H1 (cell line): ENCODE measurements at places on chromosomes 1 and 21. TPM values are rescaled to one million over a fixed set of nuclear protein-coding genes. Genes with fewer than 3 reads are reported as not detected.
A peak's percentile ranks its signal among the peaks of the same experiment; 100 is the strongest.

The CHODL gene
- 0.16 and 0.39 TPM in 2 replicates for polyA plus RNA-seq

The MATN1 gene
- 0.11 and 0.12 TPM in 2 replicates for polyA plus RNA-seq

The LHX8 gene
- 0.25 and 0.50 TPM in 2 replicates for polyA plus RNA-seq

The TCHH gene
- 0.02 and 0.03 TPM in 2 replicates for polyA plus RNA-seq

The CLDN19 gene
- 17.2 and 27.8 TPM in 2 replicates for polyA plus RNA-seq

The NDUFS5 gene
- polyA plus RNA-seq = 432 and 835 TPM in 2 replicates

The RAB4A gene
- polyA plus RNA-seq = 13.3 and 16.7 TPM in 2 replicates

The CASZ1 gene
- polyA plus RNA-seq = 4.4 and 5.9 TPM in 2 replicates

The POMGNT1 gene
- 28.0 and 32.2 TPM in 2 replicates for polyA plus RNA-seq

DNA sequence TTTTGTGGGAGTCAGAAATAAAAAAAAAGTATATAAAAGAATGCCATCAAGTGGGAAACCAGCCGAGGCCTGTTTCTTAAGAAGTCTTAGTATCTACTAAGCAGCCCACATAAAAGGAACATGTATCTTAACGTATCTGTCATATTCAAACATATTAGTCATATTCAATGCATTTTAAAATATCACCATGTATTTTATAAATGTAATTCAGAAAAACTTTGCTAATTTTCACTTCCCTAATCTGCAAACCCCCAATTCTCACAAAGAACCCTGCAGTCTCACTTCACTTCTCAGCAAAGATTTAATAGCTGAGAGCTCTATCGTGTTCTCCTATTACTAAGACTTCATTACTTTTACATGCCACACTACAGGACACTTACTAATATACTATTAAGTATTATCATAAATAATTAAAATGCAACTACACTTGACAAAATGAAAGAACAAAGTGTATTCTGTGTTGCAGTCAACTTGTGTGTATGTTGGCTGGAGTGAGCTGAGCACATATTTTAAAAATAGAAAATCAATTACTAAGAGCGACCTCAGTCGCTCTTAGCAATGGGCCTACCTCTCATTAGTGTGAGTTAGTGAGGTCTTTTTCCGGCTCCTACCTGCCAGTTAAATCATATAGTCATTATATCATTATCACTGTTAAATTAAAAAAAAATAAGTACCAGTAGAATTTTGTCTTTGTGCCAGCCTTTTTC is 484.3 kb downstream of the LMO4 start:
- no peak for DNase-seq

DNA sequence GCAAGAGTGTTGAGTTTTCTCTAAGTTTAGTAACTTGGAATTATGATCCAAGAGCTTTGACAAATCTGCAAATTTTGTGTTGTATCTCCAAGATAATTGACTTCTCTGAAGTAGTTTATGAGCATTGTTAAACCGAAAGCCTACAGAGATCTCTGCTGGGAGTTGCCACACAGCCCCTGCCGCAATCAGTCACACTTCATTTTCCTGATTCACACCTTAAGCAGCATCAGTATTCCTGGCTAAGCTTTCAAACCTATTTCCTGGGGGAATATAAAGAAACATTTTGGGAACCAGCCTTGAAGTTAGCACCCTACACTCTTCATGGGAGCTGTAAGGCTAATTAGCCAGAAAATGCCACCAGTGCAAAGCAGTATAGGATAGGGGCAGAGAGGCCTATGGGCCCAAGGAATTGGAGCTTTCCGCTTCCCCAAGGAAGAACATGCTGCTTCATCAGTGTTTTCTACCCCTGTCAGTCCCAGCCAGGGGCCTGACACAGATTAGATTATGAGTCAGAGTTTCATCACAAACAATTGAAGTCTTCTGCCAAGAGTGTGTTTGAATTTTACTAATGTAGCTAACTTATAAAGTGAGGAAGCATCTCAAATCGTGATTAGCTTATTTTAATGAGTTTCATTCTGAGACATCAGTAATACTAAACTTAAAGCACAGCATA is 23.2 kb upstream of the CACYBP start:
- no peak for DNase-seq

DNA sequence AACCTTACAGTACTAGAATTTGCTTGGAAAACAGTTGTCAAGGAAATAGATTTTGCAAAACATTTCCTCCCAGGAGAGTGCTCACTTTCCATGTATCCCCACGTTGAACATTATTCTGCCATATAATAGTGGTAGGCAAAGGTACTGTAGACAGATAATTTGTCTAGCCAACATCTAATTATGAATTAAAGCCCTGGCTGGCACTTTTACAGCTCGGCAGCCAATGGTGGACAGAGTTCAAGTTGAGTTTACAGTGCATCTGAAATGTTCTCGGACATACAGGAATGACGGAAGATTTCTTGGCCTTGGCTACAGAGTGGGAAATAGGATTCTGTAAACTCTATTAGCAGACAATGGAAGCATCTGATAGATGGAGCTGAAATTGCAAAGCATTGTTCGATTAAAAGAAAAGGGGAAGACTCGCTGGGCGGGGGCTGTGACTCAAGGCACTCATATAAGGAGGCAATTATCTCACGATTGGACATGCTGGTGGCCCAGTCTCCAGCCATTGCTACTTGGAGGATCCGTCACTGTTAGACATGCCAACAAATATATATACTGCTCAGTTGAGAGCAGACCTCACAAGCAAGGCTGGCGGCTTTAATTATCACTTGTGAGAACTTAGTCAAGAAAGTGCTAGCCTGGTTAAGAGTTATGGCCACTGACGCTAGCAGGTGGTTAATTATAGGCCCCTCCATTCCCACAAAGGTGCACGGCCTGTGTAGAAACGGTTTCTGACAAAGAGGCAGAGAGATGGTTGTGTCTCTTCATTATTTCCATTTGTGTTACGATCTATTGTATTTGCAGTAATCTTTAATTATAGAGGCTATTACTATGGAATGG is 48.0 kb downstream of the MAN1C1 start:
- DNase-seq = no peak

DNA sequence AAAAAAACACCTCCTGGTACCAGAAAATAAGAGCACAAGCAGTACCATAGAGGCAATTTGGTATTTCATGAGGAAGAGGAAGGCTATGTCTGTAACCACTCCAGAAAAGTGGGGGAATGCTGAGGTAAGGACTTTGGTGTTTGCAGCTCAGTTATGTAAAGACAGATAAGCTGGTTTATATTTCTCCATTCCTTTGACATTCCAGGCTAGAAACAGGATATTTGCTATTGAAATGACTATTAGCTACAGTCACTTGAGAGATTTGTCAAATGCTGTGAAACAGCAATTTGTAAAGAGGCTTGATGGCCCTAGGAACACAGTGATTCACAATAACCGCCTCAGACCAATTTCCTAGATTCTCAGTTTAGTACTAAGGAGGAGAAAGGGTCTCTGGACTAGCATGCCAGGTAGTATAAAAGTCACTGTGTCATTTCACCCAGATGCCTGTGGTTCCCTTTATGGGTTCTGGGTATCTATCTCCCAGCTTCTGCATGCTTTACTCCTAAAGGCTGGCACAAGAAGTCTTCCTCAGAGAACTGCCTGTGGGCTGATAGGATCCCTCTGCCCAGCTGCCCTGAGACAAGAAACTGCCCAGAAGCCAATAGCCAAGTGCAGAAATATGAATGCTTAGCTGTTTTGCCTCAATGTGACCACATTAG is 80.5 kb downstream of the VCAM1 start:
- no peak for DNase-seq

DNA sequence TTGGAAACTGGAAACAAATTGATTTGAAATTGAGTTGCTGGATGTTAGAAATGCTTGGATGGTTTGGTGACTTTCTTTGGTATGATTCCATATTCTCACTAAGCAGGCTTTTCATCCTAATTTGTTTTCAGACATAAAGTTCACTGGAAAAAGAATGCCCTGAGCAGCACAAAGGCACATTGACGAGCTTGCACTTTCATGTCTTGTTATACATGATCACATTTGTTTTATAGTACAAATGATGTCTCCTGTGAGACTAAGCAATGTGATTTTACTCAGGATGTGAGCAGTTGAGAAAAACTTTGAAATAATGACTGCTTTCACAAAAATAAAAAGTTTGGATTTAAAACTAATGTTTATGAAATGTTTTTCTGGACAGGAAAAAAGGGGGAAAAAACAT is 63.6 kb downstream of the KCNT2 start:
- DNase-seq = no peak

GRCh38 chr1:102732927-102733326 is 375.4 kb downstream of the COL11A1 start:
- no peak for DNase-seq

DNA sequence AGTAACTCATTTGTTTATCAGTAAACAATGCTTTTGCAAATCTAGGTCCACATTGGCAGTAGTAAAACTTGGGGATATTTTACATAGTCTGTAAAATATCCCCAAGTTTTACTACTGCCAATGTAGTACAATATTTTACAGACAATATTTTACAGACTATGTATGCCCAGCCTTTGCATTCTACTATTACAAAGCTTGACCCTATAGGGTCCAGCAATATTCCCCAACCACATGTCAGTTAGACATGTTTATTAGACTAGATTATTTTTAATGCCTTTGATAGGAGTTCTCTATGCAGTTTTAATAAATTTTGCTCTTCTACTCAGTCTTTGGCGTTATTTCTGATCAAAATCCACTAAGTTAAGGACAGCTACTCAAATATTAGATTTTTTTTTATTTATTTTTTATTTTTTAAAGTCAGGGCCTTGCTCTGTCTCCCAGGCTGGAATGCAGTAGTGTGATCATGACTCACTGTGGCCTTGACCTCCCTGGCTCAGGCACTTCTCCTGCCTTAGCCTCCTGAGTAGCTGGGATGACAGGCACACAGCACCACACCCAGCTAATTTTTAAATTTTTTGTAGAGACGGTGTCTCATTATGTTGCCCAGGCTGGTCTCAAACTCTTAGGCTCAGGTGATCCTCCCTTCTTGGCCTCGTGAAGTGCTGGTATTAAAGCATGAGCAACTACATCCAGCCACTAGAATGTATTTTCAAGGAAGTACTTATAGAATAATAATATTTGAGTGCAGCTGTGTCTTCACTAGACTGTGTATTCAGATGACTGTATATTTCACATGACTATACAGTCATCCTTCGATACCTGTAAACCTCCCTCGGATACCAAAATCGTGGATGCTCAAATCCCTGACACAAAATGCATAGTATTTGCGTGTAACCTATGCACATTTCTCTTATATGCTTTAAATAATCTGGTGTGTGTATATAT is 19.8 kb downstream of the MIER1 start:
- no peak for DNase-seq

GRCh38 chr1:153535242-153536011 is at the start of gene S100A6:
Gene S100A6 (minus strand): TSS chr1:153535991. CDS start chr1:153535339, 652 bp downstream.
- DNase-seq = no peak

GRCh38 chr1:231629132-231629531 is 2.5 kb downstream of the DISC1 start:
- DNase-seq = no peak

DNA sequence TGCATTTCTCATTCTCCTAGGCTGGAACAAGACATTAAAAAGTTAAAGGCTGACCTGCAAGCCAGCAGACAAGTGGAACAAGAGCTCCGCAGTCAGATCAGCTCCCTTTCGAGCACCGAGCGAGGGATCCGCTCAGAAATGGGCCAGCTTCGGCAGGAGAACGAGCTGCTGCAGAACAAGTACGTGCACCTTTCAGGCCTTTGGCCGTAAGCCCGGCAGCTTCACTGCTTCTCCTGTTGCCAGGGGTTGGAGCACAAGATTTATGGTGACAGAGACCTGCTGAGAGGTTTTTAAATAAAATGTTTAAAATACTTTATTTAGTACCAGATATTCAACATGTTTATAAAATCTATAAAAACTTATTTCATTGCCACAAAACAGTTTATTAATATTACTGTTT is 53.4 kb downstream of the MACO1 start:
- DNase-seq = no peak

- DNase-seq = no peak
Observed at GRCh38 chr1:228988664-228989063, 253.4 kb downstream of the RHOU start.

GRCh38 chr1:93701629-93702028 is 20.0 kb upstream of the BCAR3 start:
- DNase-seq = no peak

GRCh38 chr1:30764396-30764795 is 6.8 kb upstream of the LAPTM5 start:
- no peak for DNase-seq

- no peak for DNase-seq
Observed at GRCh38 chr1:218933513-218933912, 240.2 kb upstream of the LYPLAL1 start.

DNA sequence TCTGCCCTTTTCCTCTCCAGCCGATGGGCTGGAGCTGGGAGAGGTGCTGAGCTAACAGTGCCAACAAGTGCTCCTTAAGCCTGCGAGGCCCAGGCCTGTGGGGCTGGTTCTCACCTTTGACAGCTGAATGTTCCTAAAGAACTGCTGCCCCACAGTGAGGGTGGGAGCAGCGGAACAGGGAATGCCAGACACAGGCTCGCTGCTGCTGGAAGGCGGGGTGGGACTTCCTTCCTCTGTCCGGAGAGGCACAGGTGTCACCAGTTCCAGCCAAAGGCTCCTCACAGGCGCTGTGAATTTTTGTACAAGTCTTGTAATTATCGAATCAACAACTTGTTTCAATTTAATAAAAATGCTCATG is 47.1 kb downstream of the COQ8A start:
- DNase-seq = no peak

DNA sequence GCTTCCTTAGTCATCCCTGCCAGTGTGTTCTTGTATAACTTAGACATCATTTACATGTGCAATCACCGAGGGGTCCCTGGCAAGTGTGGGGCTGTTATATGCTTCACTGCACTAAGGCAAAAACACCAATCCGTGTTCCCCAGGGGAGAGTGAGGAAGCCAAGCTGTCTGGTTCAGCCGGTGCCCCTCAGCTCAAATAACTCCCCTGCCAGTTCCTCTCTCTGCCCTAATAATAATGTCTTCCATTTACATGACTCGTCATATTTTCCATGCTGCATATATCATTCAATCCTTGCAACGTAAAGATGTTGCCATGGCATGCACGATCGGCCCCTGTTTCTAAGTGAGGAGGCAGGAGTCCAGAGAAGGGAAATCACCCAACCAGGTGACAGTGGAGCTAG is 24.4 kb upstream of the NDC1 start:
- no peak for DNase-seq

GRCh38 chr1:89363638-89364536 is at the start of gene GBP6:
Gene GBP6 (plus strand): TSS chr1:89364059. CDS start chr1:89368552, 4,493 bp downstream.
- peak; percentile 48 for DNase-seq

- no peak for DNase-seq
Observed at GRCh38 chr1:57367945-57368344, 55.9 kb downstream of the DAB1 start.

- DNase-seq = no peak
Observed at GRCh38 chr1:29243871-29244200, 7.5 kb downstream of the PTPRU start.

DNA sequence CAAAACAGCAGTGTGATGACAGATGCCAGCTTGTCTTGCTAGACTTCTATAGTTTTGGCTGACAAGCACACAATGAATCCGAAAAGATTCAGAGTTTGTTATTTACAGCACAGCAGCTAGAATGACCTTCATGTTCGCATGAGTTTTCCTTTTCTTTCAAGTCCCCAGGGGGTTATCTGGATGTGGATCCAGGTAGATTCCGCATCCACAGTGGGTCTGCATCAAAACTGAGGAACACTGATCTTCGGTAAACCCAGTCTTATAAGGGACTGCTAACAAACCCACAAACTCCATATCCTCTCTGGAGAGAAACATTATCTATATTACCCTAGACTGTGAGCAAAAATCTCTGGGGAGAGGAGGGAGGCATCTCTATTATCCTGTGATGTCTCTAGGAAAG is 69.0 kb upstream of the DEPDC1 start:
- DNase-seq = peak; percentile 2
